ENCODE measurements at places on chromosomes 3 and 15.

DNA sequence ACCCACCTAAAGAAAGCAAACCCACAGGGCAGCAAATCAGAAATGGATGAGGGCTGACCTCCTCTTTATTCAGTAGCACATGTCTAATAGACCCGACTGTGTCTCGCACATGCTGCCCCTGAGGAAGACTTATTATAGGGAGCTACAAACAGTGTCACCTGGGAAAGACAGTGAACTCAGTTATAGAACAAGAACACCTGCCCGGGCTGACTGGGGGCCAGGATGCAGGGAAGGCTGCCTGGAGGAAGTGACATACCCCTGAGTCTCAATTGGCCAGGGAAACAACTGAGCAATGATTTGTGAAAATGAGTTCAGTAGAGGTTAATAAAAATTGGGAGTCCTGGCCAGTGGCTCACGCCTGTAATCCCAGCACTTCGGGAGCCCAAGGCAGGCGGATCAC lies 78.7 kb upstream of the CGNL1 start:
- no peak for DNase-seq

GRCh38 chr3:54830658-54831057 lies 97.2 kb downstream of the LRTM1 start:
- DNase-seq = peak; percentile 50

GRCh38 chr15:96325541-96326327 lies 4.8 kb upstream of the NR2F2 start:
- no peak for DNase-seq

DNA sequence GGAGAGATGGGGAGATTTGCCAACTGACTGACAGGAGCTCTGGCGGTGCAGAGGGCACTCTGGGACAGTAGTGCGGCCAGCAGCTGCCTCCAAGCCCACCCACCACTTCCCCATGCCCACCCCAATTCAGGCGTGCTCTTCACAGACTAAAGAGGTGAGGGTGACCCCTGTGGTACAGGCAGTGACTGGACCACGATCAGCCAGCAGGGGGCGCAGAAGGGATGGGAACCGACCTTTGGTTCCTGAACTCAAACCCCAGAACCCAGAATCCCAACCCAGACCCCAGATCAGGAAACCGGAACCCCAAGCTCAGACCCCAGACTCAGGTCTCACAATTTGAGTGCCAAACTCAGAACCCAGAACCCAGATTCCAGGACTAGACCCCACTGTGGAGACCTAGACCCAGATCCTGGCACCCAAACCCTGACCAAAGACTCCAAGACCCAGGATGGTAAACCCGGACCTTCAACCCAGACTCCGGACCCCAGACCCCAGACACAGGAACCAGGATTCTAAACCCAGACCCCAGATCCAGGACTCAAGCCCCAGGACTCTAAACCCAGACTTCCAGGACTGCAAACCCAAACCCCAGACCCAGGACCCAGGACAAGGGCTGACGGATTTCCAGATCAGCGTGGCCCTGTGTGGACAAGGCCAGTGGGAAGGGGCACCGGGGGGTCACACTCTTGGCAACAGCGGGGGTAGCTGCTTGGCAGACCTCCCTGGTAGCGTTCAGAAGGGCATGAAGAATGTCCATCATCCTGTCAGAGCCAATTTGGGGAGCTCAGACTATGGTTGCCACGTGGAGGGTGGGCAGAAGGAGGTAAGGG lies 3.7 kb upstream of the MYL3 start:
- DNase-seq = peak; percentile 94

- DNase-seq = no peak
Measured at GRCh38 chr3:123779655-123780231, 104.4 kb downstream of the MYLK start.

DNA sequence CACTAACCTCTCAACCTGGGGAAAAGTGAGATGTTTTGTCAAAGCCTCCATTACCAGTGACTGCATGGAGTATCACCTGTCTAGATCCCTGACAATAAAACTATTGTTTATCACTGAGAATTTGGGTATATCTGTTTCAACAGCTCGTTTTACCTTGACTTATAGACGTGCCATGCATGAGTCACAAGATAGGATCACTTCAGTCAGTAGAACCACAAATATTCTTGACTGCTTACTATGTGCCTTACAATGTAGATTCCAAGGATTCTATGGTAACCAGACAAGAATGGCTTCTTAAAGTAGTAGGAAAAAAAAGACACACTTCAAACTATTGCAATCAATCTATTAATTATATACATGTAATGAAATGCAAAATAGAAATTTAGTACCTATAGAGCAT lies 55.7 kb upstream of the GRM7 start:
- no peak for DNase-seq

- no peak for DNase-seq
Measured at GRCh38 chr15:79924379-79924778, 27.6 kb upstream of the MTHFS start.

DNA sequence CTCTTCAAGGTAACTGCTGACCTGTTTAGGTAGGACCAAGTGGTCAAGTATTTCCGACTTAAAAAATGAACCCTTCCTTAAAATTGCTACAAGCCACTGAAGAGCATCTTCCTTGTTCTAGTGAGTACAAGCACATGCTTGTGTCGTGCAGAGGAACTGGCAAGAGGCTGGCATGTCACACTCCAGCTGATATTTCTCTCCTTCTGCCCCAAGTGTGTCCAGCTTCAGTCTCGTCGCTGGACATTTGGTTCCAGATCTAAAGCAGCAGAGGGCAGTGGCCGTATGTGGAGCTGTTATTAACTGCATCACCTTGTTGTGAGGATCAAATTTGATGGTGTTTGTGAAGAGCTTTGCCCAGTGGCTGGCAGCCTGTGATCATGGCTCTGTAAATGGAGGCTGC lies 10.0 kb downstream of the RBP2 start:
- DNase-seq = no peak

- DNase-seq = peak; percentile 94
Measured at GRCh38 chr15:31488437-31489204, 162.0 kb downstream of the KLF13 start.

DNA sequence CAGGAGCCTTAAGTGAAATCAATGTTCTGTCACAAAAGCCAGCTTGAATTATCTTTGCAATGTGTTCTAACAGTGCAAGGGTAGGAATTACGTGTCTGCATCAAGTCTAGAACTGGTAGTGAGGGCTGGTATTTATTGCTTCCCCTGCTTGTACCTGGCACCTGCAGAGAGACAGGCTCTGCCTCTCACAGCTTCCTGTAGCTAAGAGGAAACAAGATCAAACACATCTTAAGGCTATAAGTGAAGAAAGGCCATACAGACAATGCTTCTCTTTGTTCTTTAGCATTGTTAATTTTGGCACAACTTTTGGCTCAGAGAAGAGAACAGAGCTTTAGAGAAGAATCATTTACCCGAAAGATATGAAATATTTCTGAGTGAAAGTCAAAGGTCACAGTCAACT lies 479.9 kb downstream of the GRM7 start:
- no peak for DNase-seq

DNA sequence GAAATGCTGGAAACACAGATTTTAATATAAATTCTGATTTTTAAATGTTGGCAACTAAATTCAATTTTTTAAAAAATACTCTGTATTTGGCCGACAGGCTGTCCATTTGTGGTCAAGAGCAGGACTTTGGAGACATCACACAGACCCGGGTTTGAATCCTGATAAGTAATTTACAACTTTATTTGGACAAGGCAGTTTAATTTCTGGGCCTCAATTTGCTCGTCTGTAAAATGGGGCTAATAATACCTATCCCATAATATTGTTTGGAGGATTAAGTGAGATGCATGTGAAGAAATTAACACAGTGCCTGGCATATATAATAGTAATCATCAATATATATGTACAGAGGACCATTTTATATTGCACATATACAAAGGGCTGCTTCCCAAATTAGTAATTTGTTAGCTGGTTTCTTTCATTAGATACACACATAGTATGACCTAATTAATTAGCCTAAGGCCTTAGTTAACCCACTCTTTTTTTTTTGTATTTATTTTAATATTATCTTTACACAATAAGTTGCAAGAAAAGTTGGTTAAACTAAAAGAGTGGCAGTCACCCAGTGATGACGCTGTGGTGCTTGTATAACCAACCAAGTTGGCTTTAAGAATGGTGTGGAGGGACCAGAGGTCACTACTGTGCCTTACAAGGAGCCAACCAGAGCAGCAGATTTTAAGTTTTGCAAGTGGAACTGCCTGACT lies 665 bp downstream of the PIGB start:
- DNase-seq = no peak

GRCh38 chr3:141272906-141273662 lies 41.5 kb downstream of the PXYLP1 start:
- no peak for DNase-seq

DNA sequence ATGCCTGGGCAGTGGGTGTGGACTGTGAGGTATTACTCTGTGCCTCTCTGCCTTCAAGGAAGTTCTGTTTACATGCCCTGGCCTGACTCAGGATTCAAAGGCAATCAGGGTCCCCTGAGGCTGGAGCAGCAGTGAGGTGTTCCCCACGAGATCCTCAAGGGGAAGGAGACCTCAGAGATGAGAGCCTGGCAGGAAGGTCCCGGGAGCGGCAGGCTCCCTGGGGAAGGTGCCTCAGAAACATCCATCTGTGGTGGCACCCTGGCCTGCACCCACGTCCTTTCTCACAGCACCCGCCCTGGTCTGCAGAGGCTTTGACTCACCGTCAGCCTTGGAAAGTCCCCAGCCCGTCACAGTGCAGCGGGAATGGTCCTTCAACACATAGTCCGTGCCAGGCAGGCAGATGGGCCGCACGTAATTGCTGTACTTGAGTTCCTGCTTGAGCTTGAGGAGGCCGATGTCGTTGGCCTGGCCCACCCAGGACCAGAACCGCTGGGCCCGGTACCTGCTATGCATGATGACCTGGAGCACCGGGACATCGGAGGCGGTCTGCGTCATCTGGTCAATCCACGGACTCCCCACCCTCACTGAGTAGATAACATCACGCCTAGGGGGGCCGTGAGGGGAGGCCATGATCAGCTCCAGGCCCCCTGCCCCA lies 3.6 kb downstream of the PRSS50 start:
- DNase-seq = peak; percentile 38

DNA sequence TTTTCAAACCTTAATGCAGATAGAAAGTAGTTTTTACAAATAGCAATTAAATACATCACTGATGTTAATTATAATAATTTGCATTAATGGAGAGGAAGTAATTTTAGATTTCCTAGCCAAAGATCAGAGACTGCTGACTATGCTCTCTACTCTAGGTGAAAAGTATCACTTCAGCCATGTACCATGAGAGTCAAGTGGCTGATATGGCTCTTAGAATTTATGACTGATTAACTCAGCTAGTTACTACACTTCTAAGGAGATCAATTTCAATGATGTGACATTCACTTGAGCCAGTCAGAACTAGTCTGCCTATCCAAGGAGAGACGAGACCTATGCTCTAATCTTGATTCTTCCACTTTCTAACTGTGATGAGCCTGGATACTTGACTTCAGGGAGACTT lies 405.7 kb upstream of the RORA start:
- DNase-seq = no peak

- DNase-seq = no peak
Measured at GRCh38 chr3:133505813-133506212, 67.7 kb upstream of the CDV3 start.
